ENCODE measurements at places on chromosomes 13 and 19.

DNA sequence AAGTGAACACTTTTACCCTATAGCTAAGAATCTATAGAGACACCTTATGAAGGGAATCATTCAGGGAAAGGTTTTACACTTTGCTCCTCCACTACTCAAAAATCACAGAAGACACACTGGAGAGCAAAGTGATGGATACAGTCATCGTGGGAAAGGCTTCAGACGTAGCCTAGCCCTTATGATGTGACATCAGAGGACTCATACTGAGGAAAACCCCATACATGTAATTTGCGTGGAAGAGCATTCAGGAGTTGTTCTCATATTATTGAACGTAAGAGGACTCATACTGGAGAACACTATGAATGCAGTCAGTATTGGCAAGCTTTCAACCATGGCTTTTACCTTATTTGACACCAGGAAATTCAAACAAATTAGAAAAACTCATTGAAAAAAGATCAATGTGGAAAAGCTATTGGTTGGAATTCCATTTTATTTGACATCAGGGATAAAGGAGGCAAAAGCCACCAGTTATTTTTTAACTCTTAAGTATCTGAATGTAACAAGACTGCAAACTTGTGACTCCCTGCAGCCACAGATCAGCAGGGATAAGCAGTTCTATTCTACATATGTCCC, 16.1 kb upstream of the ZNF274 start:
- DNase-seq: no peak

DNA sequence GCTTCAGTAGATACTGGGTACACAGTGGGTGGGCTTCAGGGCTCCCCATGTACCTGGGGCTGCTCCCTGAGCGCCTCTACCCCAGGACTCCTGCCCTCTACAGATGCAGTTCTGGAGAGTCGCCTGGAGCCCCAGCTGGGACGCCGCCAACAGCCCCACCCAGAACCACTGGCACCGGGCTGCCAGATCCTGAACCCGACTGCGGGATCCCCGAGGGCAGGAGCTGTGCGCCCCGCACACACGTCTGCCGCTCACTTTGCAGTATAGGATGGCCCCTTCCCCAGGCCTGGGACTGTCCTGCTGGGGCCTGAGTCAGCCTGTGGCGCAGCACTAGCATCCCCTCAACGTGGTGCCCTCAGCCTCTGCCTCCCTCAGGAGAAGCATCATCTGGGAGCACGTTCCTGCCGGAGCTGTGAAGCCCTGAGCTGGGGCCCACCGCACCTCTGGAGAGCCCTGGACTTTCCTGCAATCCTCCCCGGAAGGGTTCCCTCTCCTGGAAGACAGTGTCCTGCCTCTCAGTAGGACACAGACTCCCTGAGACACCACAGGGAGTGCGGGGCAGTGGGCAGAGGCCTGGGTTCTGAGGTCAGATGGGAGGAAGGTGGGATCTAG, 3.7 kb downstream of the REXO1 start:
- DNase-seq: no peak

DNA sequence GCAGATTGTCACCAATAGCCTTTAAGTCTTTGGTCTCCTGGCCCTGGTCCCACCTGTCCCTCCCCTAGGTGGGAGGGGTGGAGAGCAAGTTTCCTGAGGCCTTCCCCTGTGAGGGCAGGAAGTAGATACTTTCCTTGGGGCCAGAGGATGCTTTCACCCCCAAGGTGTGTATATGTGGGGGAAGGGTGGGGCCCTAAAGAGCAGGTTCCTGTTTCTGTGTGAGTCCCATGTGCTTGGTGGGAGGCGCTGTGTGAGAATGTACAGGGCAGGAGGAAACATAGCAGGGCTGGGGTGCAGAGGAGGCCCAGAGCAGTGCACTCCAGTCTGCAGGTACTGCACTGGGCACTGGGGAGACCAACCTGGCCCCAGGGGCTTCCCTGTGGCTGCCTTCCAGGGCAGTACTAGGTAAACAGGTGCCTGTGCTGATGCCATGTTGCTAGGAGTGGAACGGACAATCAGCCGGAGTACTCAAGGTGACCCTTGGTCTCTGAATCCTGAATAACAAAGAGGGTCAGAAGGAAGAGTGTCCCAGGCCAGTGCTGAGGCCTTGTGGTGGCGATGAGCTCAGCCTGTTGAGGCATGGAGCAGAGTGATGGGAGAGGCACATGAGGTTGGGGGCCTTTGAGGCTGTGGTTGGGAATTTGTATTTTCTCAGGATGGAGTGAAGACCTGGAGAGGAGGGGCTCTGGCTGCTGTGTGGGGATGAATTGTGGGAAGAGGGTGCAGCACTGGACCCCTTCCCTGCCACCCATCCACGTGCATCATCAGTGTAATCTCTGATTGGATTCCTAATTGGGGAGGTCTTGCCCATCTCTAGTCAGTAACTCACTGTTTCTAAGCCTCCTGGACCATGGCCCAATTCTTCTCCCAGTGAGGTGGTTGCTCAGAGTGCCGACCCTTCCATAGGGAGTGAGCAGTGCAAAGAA, 5.1 kb downstream of the EGLN2 start:
- DNase-seq: no peak

- DNase-seq: no peak
These were observed 64.8 kb downstream of the MLLT1 start for GRCh38 chr19:6214881-6215541.

GRCh38 chr19:47790398-47790814, 11.9 kb downstream of the SELENOW start:
- peak; percentile 85 for DNase-seq

Measured in stimulated activated CD4-positive, alpha-beta T cell treated with anti-CD3 and anti-CD28 coated beads, TNF-alpha, amount 100 ng/mL, for 48 hours (primary cell).